ENCODE measurements at places on chromosomes 7 and 10.

GRCh38 chr7:55774327-55775050, 88.1 kb downstream of the SEPTIN14 start:
- DNase-seq, result no peak

GRCh38 chr7:91165006-91165845, 99.0 kb upstream of the FZD1 start:
- no peak for DNase-seq

DNA sequence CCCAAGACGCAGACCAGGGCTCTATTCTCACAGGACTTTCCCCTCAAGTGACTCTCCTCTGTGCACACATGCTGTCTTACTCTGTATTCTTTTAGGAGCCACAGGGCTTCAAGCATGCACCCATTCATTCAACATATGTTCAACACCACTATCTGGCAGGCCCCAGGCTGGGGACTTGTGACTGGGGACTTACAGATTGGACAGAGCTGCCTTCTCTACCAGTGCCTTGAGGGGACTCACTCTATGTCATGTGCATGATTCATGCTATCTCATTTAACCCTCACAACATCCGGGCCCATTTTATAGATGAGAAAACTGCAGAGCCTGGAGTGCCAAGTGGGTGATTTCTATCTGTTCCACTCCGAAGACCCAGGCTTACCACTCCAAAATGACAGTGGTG, 34.3 kb downstream of the MYL10 start:
- no peak for DNase-seq

DNA sequence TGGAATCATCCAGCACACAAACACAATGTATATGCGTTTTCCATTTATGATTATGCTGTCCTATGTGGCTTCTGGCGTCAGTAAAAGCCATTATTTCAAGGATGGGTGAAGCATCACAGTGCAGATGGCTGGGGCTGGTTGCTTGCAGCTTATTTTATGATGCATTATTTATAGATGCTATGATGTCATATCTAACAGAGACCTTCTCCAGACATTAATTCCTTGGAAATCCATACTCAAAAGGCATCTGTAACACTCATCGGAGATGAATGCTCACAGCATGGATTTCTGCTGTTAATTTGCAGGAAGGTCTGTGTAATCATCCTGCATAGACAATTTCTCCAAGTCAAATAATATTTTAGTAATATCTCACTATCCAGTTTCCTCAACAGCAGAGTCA, 7.2 kb downstream of the RGS10 start:
- no peak for DNase-seq

GRCh38 chr10:129626796-129627435, 159.9 kb downstream of the MGMT start:
- no peak for DNase-seq

DNA sequence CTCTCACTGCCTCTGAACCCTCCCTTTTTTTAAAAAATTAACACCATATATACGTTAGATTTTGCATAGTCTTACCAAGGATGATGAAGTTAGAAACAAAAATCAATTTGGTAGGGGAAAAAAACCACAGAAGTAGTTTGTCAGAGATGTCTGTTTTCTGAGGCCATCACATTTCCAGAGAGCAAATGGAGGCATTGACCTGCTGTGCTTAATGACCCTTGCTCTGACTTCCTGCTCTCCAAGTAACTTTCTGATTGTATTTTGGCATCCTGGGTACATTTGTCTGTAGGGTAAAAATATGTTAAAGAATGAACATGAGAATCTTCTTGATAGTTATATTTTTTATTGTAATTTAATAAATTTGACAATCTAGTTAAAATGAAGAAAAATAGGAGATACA, 140.2 kb downstream of the LCOR start:
- no peak for DNase-seq

DNA sequence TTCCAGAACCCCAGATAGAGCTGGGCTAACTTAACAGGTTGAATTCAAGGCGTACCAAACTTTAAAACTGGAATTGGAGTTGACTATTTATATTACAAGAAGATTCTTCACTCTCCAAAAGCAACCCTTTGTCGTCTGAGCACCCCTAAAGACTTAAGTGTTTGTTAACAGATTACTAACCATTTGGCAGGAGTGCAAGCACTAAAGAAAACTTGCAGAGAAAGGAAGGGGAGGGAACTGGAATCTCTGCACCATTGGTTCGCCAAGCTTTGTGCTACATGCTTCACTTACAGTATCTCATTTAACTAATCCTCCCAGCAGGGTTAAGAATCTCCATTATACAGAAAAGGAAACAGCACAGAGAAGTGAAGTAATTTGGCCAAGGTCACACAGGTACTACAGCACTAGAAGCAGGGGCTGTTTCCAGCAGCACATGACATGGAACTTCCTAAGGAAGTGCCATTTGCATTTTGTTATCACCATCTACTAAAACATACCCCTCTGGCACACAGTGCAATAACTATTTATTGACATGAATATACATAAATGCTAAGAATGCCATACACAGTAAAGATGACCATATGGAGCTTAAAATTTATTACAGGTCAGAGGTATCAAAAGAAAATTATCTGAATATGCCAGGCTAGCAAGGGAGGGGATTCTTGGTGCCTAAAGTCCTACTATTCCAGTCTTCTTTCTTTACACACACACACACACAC, 201.2 kb downstream of the KCNMA1 start:
- no peak for DNase-seq

GRCh38 chr10:82252081-82252480, 377.1 kb downstream of the NRG3 start:
- DNase-seq, result no peak

All from activated CD4-positive, alpha-beta T cell treated with anti-CD3 and anti-CD28 coated beads, Interleukin-2, amount 50 U/mL, for 24 hours (primary cell).